ENCODE measurements at places on chromosomes 5 and 9.

GRCh38 chr5:39058178-39058921 lies 15.8 kb downstream of the RICTOR start:
- no peak for DNase-seq

DNA sequence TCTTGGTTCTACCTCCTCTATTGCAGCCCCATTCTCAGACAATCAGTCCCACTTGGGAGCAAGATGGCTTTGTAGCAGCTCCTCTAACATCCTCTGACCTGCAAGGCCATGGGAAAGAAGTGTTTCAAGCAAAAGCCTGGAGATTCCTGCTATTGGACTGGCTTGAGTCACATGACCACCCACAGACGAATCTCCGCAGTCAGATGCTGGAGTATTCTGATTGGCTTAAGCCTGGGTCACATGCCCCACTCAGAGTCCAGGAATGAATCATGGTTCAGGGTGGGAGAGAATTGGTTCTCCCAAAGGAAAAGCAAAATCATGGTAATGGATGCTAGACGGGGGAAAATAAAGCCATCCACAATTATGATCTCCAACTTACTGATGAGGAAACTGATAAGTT lies 22.6 kb upstream of the LMX1B start:
- DNase-seq: no peak

GRCh38 chr9:134059188-134059641 lies 8.6 kb downstream of the BRD3 start:
- DNase-seq: no peak

GRCh38 chr5:172082180-172082579 lies 75.7 kb upstream of the FBXW11 start:
- DNase-seq: no peak

GRCh38 chr5:152378730-152379129 lies 26.3 kb downstream of the NMUR2 start:
- DNase-seq: no peak

DNA sequence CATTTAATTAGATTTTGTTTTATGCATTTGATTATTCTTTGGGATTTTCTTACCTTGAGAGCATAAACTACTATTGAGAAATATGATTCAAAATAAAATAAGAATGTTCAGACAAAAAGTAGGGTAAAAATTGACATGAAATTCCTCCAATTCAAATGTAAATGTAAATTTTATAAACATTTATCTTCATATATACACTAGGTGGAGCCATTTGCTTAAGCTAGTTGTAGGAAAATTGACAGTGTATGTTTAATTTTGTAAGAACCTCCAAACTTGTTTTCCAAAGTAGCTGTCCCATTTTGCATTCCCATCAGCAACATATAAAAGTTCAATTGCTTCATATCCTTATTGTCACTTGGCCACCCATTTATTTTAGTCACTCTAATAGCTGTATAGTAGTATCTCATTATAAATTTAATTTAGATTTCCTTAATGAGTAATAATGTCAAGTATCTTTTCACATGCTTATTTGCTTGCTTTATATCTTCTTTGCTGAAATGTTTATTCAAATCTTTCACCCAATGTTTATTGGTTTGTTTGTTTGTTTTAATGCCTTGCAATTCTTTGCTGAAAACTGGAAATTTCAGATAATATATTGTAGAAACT lies 37.6 kb upstream of the SLCO6A1 start:
- no peak for DNase-seq

- DNase-seq: no peak
These were observed 104.2 kb downstream of the MELK start for GRCh38 chr9:36676778-36677485.

All from activated CD4-positive, CD25-positive, alpha-beta regulatory T cell (primary cell).